ENCODE measurements at places on chromosomes 12 and 14.

DNA sequence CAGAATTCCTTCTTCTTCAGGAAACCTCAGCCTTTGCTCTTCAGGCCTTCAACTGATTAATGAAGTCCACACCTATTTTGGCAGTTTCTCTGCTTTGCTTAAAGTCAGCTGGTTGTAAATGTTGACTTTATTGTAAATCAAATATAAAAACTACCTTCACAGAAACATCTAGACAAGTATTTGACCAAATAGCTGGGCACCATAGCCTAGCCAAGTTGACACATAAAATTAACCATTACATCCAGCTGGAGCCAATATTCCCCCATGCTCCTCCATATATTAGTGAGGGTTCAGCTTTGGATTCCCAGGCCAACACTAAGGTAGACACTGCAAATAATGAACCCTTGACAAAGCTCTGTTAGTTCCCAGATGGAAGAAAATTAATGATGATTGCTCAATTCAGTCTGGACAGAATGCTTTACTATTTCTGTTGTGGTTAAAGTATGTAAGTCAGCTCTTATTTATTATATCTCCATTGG lies 125.5 kb downstream of the ZFP36L1 start:
- no peak for DNase-seq

DNA sequence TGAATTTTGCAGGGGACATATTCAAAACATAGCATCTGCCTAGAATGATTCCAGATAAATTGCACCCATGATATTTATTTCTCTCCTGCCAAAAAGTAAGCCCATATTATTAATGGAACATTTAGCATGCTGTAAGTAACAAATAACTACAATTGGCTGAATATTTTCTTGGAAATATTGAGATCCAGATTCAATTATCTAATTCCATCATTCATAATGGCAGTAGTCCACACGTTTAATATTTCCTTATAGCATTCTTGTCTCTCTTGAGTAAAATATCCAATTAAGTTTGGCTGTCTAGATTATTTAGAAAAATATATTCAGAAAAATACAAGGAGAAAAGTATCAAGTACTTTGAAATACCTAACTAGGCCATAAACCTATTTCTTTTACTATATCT lies 157.5 kb downstream of the FLRT2 start:
- DNase-seq: no peak

DNA sequence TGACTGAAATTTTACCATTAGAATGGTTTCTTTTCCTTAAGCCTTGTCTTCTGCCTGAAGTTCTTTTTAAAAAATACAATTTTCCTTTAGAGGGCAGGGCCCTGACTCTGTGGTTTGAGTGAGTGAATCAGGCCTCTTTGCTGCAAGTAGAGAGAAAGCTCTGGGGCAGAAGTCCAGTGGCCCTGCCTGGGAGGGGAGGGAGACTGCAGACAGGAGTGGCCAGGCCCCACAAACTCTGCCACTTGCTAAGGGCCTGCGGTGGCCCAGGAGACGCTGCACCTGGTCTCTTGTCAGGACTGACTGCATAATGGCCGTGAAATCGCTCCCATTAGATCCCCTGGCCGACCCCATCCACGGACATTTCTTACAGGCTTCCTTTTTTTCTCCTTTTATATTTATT lies 25.5 kb downstream of the TSPAN11 start:
- DNase-seq: no peak

GRCh38 chr14:32300136-32300535 lies 29.0 kb upstream of the AKAP6 start:
- no peak for DNase-seq

DNA sequence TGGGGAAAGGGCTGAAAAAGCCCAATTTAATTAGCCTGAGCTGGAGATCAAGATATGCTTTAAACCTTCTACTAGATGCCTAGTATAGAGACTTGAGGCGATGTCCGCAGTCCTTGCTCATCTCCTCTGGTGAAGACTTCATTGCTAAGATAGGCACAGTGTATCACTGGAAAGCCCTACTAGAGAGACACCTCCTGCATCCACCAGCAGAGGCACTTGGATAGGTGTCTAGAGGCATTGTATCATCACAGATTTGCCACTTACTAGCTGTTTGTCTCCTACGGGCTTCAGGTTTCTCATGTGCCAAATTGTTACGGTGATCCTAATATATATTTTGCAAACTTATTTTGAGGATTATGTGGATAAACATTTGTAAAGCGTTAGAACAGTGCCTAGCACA lies 1048.5 kb downstream of the GALC start:
- DNase-seq: no peak

- no peak for DNase-seq
Measured at GRCh38 chr14:102684298-102684663, 91.8 kb downstream of the RCOR1 start.
